Muscle of leg (tissue), 16 donors: ENCODE measurements at places on chromosomes 6 and 20.
A peak's percentile ranks its signal among the peaks of the same experiment; 100 is the strongest.

DNA sequence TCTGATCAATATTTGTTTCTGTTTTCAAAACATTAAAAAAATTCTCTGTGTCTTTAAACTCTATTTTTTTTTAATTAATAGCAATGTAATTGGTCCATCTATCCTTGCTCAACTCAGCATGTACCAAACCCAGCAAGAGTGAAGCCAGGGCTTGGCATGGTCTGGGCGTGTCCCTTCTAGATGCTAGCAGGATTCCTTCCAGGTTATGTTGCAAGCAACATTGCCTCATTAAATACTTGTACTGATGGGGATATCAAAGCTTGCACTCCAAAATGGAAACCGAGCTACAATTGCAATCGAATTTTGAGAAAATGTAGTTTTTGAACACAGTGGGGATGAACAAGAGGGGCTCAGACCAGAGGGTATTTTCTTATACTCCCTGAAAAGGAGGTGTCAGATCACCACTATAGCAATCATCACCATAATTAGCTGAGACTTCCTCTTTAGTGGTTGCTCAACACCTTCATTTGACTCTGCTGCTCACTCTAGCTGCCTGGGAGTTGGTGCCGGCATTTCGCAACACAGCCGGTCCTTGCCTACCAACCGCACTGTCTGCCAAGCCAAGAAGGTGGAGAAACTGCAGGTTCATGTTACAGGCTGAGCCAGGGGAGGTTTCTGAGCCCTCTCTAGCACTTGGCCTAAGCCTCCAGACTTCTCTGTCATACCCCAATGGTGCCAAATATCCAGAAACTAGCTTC is 67.8 kb upstream of the RALGAPA2 start:
- peak; percentile 47 for DNase-seq

DNA sequence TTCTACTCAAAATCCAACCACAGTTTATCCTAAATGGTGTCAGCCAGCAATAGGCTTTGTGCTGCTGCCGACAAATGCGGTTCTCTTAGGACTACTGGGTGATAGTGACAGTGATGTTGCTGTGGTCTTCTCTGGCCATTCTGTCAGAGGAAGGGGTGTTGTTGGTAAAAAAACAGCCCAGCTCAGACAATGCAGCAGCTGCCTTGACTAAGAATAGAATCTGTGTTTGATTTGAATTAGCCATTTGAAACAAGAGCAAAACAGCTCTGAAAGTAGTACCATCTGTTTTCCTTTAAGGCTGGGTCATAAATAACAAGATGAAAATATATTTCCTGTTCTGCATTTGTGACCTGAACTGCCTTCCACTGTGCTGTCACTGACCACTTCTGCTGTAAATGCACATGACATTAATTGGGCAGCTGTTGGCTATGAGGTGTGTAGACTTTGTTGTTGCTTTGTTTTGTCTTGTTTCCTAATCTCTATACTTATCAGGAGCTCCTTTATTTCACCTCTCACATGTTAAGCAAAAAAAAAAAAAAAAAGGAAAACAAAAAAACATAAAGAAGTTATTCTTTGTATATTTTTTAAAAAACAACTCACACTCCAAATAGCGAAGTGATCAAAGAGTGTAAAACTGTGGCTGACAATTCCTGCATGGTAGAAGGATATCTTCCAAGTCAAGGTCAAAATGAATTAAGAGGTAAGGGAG is 497.8 kb upstream of the ARID1B start:
- DNase-seq: peak; percentile 66

DNA sequence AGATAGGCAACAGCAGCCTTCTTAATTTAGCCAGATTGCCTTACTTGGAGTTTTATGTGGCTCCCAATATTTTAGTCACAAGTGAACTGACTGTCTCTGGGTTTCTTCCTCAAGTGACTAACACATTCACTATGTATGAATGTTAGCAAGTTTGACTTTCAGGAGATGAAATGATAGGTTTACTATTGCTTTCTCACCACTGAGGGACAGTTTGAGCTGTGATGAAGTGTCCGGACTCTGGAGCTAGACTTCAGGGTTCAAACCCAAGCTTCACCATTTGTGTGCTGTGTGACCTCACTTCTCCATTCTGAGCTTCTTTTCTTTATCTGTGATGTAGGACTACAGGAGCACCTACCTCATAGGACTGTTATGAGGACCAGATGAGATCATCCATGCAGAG is 8.2 kb downstream of the DHX35 start:
- no peak for DNase-seq

GRCh38 chr6:115358616-115359015 is 702.1 kb downstream of the FRK start:
- DNase-seq: no peak

- no peak for DNase-seq
Measured at GRCh38 chr6:152160346-152160745, 352.9 kb downstream of the ESR1 start.

DNA sequence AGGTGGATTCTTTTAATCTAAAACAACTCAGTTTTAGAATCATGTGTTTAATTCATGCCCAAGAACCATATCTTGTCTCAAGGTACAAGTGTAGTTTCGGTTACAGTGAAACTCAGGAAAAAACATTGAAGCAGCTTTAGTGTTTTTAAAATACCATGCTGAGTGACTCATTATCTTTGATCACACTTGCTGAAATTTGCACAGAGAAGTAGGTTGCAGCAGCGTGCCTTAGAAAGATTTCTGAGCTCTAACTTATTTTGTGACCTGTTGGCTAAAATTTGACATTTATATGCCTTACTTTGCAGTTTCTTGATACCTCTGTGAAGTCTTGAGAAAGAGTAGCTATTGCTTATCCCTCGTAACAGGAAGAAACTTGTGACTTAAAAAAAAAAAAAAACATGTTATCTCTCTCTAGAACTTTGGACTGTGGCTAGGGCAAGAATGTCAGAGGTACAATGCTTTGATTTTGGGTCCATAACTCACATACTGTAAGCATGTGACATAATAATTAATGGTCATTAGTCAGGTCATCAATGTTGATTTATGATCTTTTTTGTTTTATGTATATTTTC is 34.5 kb upstream of the FUCA2 start:
- no peak for DNase-seq

DNA sequence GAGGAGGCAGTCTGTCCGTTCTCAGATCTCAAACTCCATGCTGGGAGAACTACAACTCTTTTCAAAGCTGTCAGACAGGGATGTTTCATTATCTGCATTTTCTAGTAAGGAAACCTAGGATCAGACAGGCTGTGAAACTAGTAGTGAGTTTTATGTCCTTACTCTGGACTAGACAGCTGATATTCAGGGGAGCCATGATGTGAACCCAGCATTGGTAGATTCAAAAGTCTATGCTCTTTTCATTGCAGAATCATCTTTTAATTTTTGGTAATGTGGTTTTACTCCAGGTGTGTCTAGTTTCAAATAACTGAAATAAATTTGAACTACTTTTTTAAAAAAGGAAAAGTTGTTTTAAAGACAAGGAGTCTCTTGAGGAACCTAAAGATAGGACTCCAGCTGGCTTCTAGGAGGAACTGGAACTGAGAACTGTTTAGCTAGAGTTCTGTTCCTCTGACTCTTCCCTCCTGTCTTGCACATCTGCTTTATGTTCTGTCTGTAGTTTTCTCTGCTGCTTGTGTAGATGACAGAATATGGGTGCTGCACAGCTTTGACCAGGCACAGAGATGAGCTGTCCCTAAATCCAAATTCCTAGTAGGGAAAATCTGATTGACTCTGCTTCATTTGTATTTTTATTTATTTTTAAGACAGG is 27.8 kb upstream of the RNF144B start:
- DNase-seq: peak; percentile 66

DNA sequence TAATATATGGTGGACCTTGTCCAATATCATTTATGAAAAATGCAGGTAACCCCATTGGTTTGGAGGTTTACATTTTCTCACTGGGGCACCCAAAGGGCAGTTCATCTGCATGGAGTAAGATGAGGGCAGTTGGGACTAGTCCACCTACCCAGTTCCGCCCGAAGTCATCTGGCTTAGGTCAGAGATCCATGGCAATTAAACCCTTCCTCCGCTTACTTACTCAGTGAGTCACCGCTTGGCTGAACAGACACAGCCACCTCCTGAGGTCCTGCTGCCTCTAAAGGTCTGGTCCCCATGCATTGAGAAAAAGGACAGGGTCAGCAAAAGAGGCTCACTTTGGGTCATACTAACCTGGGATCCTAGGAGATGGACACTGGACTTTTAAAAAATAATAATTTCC is 102.9 kb upstream of the PRL start:
- no peak for DNase-seq

- no peak for DNase-seq
Measured at GRCh38 chr6:94184666-94185464, 765.5 kb upstream of the EPHA7 start.

- no peak for DNase-seq
Measured at GRCh38 chr6:157302736-157303135, 20.6 kb downstream of the TMEM242 start.

- no peak for DNase-seq
Measured at GRCh38 chr6:166109608-166110007, 58.0 kb downstream of the TBXT start.
